Fibroblast of skin of back (primary cell): ENCODE measurements at places on chromosomes 11 and 22.

DNA sequence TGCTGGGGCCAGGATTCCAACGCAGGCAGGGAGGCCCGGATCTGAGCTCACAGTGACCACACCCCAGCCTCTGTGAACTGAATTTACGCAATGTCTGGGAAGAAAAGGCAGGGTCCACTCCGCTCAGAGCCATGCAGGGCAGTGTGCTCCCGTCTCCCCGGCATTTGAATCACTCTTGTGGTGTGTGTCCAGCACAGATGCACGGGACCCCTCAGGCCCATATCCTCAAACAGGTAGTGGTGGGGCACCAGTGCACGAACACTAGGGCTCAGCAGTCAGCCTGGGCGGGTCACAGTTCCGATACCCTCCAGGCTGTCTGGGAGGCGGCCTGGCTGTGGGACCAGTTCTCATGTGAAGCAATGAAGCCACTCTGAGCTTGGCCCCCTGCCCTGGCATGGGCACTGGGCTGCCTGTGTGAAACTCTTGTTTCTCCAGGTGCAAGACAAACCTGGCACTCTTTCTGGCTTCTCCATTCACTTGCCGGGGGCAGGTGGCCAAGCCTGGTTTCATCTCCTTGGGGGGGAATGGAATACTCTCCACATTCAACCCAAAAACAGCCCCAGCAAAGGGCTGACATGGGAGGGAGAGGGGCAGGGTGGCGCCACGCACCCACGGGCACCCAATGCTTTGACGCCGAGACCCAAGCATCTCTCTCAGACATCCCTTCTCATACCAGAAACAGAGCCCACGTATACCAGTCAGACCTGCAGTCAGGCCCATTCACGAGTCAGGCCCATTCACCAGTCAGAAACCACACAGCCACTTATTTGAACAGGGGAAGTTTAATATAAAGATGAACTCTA is 14.3 kb downstream of the DHCR7 start:
- no peak for DNase-seq

DNA sequence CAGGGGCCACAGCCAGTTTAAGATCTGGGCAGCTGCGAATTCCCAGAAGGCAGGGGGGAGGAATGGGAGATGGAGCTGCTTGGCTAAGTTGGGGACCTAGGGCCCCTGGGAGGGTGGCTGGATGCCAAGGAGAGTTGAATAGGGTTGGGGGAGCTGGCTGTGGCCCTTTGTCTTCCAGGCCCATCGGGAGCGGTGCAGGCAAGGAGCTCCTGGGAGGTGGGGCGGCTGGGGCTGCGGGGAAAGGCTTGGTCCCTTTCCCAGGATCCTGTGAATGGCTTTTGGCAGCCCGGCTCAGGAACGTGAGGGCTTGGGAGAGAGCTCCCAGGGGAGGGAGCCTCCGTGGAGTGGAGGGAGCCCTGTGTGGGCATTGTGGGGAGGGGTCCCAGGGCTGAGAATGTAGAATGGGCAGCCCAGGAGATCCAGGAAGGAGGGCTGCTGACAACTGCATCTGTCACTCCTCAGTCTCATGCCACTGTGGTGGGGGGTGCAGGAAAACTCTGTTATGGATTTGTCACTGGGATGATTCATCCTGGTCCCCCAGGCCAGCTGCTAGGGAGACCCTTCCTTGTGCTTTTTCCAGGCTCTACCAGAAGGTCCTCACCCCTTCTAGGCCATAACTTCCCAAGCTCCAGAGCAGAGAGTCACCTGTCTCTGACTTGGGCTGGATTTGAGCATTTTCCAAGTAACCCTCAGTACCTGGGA is 6.0 kb downstream of the FREY1 start:
- DNase-seq, result no peak

- no peak for DNase-seq
Measured at GRCh38 chr11:103926990-103927389, 109.5 kb upstream of the DDI1 start.

DNA sequence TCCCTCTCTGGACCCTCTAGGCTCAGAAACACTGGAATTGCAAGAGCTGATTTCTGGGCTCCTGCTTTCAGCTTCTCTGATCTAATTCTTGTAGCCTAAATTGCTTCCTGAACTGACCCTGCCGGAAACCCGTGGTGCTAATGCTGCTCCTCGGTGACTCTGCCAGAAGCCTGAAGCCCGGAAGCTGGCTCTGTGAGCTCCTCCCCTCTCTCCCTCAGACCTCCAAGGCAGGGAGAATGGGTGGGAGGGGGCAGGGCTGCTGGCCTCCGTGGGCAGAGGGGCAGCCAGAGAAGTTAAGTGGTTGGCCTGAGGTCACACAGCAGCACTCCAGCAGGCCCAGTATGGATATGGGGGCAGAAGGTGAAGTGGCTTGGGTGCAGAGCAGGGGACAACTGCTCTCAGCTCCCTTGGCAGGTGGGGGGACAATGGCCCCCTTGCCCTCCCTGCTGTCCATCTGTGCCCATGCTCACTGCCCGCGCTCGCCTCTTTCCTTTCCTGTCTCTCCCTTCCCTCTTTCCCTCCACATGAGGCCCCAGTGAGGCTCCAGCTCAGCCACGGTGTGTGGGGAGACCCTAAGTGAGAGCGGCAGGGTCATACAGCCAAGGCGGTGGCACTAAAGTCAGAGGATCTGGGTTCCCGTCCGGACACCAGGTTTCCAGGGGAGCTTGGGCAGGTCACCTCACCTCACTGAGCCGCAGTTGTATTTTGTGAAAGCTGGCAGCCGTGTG is 16.2 kb downstream of the CAPN5 start:
- peak; percentile 55 for DNase-seq

DNA sequence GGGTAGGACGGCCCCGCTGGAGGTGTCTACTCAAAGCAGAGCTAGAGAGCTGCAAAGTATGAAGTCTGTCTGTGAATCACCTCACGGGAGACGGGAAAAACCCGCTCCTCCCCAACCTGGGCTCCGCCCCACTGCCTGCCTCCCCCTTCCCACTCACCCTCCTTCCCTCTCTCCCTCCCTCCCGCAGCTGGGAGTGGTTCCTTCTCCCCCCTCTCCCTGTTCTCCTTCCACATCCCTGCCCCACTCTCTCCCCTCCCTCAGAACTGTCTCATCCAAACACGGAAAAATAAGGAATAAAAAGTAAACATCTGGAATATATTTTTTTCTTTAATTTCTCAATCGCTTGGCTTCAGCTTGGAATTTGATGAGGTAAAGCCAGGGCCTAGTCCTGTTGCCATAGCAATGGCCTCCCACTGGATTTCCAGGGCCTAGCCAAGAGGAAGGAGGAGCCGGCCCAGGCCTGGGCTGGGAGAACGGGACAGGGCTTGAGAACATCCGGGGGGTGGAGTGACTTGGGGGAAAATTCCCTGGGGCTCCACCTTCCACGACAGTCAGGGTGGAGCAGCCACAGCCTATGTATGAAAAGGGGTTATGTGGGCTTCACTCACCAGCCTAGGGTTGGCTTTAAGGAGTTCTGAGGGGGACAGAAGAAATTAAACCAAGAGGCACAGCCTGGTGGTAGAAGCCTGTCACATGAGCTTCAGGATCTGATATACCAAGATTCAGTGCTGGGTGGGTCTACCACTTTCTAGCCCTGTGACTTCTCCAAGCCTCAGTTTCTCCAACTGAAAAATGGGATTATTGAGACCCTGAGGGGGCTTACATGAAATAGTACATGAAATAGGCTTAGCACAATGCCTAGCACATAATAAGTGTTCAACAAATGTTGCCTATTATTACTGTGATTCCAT is 2.2 kb downstream of the TNKS1BP1 start:
- peak; percentile 99 for DNase-seq

DNA sequence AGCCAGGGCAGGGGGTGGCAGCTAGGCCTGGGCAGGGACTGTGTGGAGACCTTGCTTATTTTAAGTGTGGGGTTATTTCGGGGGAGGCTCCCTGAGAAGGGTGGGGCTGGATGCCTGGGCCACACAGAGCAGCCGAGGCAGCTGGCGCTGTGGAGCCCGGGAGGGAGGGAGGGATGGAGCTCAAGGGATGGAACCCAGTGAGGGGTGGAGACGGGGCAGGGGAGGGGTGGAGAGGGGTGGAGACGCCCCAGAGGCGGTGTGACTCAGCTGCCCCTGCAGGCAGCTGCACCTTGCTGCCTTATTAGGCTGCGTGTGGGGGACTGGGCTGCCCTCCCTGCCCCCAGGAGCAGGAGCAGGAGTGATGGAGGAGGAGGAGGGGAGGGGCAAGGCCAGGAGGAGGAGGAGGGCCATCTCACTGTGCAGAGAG is 9.8 kb upstream of the TSSC4 start:
- DNase-seq, result peak; percentile 92

DNA sequence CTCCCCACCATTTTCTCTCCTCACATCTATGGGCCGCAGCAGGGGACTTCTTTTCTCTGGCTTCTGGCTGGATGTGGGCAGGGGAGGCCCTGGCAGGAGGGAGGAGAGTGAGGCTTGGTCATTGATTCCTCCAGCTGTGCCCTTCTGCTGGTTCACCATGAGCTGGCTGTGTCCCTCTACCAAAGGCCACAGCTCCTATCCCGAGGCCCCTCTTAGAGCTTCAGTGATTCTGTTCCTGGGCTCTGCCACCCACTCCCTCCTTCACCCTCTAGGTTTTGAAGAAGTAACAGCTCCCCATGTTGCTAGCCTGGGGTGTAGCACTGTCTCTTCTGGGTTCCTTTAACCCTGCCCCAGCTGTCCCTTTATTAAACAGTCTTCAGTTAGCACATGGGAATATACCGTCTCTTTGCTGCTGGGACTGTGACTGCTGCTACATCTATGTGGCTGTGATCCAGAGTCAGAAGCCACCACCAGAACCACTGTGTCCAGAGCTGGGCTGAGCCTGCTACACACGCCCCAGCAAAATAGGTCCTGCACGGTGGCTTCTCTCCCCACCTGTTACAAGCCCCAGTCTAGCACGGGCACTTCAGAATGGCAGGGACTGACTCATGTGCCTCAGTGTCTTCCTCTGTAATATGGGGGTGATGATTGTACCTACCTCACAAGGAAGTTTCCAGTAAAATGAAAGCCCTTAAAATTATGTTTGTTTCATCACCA is 578 bp upstream of the PARVG start:
- DNase-seq, result no peak

- no peak for DNase-seq
Measured at GRCh38 chr11:110629594-110629993, 82.6 kb downstream of the ARHGAP20 start.

GRCh38 chr11:86555866-86556265 is 116.5 kb downstream of the ME3 start:
- DNase-seq, result no peak

GRCh38 chr11:70118642-70119041 is 40.5 kb downstream of the ANO1 start:
- DNase-seq, result no peak

DNA sequence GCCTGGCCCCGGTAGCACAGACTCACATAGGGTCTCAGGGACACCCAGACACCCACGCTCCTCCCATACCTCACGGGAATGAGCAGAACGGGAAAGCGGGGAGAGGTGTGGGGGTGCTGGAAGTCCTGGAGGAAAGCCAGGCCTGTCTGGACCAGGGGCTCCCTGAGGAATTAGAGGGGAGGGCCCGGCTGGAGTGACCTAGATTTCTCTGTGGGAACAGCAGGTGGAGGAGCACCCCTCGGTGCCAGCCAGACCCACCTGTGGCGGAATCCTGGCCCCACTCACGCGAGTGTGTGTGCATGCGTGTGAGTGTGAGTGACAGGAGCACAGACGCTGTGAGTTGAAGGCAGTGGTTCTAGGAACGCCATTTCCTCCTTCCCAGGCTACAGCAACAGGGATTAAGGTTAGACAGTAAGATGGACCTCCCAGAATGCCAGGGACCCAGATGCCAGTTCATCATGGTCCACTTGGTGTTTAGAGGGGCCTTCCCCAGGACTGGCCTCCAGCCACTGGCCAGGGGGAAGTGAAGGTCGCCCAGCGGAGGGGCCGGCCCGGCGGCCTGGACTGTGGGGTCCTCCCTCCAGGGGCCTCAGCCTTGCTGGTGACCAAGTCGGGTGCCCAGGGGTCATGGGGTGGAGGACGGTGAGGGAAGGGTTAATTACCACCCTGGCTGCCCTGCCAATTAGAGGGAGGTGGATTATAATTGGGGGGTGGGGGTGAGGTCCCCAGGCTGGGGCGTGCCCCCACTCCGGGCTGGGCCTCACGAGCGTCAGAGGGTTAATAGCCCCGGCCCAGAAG is 1.0 kb downstream of the PKP3 start:
- no peak for DNase-seq

GRCh38 chr11:57974848-57975601 is 48.7 kb upstream of the OR9Q1 start:
- no peak for DNase-seq

DNA sequence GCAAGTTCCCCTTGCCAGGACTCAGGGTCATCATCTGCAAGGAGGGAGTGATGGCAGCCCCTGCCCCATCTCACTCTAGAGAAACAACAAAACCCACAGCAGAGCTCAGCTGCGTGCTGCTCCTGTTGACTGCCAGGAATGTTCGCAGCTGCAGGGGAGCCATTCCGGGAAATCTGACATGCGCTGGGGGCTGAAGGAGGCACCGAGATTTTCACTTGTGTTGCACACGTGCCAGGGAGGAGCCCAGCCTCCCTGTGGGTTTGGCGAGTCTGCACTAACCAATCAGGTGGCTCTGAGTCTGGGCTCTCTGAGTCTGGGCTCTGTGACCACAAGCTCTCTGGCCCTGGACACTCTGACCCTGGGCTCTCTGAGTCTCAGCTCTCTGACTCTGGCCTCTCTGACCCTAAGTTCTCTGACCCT is 10.5 kb downstream of the FGF3 start:
- DNase-seq, result peak; percentile 52

GRCh38 chr11:124070915-124071622 is 29.9 kb upstream of the OR10G7 start:
- DNase-seq, result peak; percentile 64

GRCh38 chr11:45085646-45086501 is 60.6 kb upstream of the PRDM11 start:
- DNase-seq, result no peak

GRCh38 chr11:128886406-128887124 is 4.6 kb upstream of the KCNJ5 start:
- no peak for DNase-seq

DNA sequence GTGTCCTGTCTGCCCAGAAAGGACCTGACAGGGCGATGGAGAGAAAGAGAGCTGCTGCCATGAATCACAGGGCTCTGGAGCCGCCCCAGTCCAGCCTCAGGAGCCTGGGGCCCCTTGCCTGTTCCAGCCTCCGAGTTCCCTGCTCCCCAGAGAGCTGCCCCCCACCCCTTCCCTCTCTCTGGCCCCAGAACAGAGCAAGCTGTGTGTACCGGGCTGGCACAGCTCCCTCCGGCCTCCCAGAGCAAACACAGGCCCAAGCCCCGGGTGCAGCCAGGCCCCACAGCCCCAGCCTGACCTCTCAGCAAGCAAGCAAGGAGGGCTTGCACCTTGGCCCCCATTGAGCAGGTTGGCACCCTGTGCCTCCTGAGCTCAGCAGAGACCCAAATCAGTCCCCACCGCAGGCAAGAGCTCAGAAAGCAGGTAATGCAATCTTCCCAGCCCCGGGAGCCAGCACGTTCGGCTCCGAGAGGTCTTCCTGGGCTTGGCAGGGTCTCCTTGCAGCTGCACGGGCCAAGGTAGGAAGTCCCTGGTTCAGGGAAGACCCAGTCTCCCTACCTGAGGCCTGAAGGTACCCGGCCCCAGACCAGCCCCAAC is 1.4 kb downstream of the PACSIN3 start:
- no peak for DNase-seq

DNA sequence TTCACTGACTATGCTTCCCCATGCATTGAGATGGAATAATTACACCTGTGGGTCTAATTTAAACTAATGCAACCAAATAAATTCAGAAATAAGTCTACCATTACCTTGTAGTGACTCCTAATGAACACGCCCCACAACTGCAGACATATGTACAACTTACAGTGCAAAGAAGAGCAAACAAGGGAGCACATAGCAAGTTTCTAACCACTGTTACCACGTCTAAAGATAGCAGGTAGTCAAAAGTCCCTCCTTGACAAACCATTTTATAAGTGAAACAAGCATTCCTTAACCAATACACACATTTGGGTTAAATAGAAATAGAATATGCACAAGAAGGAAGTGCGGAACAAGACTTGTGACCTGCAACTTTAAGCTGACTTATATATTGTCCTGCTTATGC is 20.6 kb downstream of the PHF21A start:
- no peak for DNase-seq
